Epithelial cell of proximal tubule (primary cell): ENCODE measurements at places on chromosomes 2 and 18. TPM values are rescaled to one million over a fixed set of nuclear protein-coding genes. Genes with fewer than 3 reads are reported as not detected.

Gene PSMA8
- not detected in 2 replicates for total RNA-seq

Gene POTEC
- total RNA-seq: not detected in 2 replicates

Gene EGR4
- 0.07 TPM in 1 of 2 replicates, not detected in the other for total RNA-seq

Gene HJURP
- 56.9 and 64.9 TPM in 2 replicates for total RNA-seq

Gene CKAP2L
- 18.8 and 23.4 TPM in 2 replicates for total RNA-seq

Gene CHRND
- total RNA-seq: not detected in 2 replicates
